ENCODE measurements at places on chromosomes 11 and 22.

GRCh38 chr22:17846326-17846992 is 72.2 kb upstream of the BID start:
- DNase-seq: no peak

GRCh38 chr22:32232191-32232830 is 22.8 kb downstream of the SLC5A4 start:
- DNase-seq: no peak

DNA sequence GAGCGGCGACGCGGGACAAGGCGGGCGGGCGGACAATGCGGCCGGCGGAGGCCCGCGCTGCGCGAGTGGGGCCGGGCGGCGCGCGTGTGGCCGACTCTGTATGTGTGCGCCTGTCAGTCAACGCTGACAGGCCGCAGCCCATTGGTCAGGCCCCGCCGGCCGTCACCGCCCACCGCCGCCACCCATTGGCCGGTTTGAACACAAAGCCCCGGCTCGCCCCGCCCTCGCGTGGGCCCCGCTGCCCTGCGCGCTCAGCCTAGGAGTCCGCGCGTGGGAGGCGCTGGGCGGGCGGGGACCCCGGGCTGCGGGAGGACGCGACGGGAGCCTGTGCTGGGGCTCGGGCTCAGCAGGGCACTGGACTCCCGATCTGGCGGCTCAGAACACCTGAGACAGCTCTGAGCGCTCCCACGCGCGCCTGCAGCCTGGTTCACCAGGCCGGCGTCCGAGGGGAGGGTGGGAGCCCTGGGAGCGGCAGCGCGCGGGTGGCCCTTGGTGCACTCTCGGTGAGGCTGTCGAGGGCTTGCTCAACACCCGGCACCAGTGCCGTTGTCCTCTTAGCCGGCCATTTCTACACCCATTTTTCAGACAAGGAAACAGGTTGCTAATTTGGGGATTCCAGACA is at the start of gene SUN2:
Gene SUN2 (minus strand): TSS at position 88 of the 622 bp plus-strand sequence. CDS start 3,370 bp downstream, outside the sequence.
- peak; percentile 73 for DNase-seq

DNA sequence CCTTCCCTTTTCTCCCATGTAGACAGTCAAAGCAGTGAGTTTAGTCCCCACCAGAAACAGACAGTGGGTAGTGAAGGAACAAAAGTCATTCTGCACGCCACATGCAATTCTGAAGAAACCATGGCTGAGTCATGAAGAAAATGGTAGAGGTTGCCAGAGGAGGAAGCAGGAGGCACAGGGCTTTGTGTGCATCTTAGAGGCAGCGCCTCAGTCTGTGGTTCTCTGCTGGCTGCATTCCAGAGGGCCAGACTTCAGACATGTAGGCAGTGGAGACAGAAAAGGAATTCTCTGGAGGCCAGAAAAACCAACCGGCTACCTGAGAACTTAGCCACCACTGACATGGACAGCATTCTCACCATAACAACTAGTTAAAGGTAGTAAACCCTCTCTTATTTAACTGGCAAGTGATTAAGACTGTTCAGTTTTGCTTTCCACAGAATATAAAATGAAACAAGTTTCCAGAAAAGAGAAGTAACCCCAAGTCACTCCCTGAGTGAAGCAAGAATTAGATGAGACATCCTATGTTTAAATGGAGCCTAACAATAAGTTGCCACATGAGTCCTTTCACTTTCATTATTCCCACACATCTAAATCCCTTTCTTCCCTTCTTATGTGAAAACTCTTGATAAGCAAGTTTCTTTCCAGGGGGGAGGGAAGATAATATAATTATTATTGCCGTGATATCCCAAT is 556.1 kb downstream of the SOX6 start:
- DNase-seq: no peak

- DNase-seq: no peak
Measured at GRCh38 chr11:18452927-18453326, 2.7 kb upstream of the LDHAL6A start.

- no peak for DNase-seq
Measured at GRCh38 chr11:96109331-96110030, 185.6 kb upstream of the MTMR2 start.

DNA sequence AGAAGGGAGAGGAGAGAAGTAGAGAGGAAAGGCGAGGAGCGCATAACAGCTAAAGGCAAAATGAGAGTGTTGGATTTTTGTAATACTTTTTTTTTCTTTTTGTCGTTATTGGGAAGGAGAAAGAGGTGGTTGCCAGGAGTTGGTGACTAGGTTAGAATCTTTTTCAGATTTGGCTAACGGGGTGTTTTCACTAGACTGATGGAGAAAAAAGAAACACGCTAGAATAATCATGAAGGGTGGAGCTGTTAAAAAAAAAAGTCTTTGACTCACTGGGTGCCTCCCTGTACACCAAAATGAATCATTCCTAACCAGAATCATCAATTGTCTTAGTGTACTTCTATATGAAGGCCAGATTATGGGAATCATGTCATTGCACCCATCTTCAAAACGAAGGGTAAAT is 12.7 kb downstream of the BLID start:
- DNase-seq: no peak

GRCh38 chr11:68090706-68091105 is 30.5 kb downstream of the CHKA start:
- DNase-seq: no peak

GRCh38 chr11:131661132-131661531 is 290.7 kb downstream of the NTM start:
- DNase-seq: no peak

DNA sequence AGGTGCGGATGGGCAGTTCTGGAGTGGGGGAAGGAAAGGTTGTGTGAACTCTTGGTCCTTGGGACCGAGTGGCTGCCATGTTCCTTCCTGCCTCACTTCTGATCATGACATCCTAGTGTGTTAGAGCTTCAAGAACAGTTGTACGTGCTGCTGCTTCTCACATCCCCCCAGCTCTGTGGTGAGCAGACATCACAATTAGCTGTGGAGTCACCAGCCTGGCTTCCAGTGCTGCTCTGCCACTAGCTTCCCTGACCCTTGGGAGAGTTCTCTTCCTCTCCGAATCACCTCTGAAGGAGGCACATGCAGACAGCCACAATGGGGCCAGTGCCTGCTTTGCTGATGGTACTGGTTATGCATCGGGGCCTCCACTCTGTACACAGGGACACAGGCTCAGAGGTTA is 6.2 kb upstream of the RAB1B start:
- DNase-seq: no peak

All from left renal pelvis (tissue), 4 donors.